Activated naive CD4-positive, alpha-beta T cell treated with anti-CD3 and anti-CD28 coated beads, Interleukin-2, amount 50 U/mL, for 72 hours (primary cell): ENCODE measurements at places on chromosomes 13 and 19. TPM values are rescaled to one million over a fixed set of nuclear protein-coding genes. Genes with fewer than 3 reads are reported as not detected.
A peak's percentile ranks its signal among the peaks of the same experiment; 100 is the strongest.

- no peak for DNase-seq
Measured at GRCh38 chr13:40982772-40983171, 36.3 kb downstream of the ELF1 start.

DNA sequence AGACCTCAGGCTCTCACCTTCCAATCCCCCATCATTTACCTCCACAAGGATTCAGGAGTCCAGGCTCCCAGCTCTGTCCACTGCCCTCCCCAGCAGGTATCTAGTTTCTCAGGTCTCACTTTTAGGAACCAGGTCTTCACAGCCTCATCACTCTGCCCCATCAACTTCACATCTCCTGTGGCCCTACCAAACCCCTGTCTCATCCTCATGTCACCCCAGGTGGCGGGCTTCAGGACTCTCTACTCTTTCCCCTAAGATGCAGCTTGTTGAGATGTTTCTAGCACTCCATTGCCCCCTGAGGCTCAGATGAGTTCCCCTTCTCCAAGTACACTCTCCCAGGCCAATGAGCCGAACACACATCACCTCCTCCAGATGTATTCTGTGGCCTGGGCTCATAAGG lies 1.5 kb downstream of the PPFIA3 start:
- no peak for DNase-seq

DNA sequence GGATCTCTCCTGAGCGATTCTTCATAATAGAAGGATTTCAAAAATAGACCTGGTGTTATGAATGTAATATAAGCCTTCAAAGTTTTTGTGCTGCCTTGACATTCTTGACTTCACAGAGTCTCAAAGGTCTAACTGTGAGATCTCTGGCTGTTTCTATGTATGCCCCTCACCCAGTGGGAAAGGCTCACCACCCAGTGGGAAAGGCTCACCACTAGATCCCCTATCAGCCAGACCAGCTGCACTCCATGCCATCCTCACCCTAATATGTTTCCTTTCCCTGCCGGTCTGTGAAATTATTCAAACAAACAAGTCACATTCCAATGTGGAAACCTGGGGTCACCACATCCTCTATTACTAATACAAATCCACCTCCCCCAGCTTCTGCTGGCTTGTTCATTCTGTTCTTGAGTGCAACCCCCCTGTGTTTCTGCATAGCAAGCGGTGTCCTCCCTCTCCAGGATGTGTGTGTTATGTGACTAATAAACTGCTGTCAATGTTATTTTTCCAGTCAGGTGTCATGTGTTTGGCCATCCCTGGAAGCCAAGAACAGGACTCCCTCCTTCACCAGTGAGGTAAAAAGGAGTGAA lies 13.8 kb upstream of the SLITRK1 start:
- DNase-seq: no peak

- DNase-seq: no peak
Measured at GRCh38 chr13:98523455-98524102, 53.3 kb downstream of the STK24 start.

Gene EDDM13
- 2.0 TPM for total RNA-seq

GRCh38 chr19:41424335-41425173 lies 2.6 kb downstream of the B3GNT8 start:
- DNase-seq: no peak

Gene LRG1
- 0.23 TPM for total RNA-seq

GRCh38 chr19:14502334-14503092 lies 6.6 kb upstream of the GIPC1 start:
- DNase-seq: no peak

DNA sequence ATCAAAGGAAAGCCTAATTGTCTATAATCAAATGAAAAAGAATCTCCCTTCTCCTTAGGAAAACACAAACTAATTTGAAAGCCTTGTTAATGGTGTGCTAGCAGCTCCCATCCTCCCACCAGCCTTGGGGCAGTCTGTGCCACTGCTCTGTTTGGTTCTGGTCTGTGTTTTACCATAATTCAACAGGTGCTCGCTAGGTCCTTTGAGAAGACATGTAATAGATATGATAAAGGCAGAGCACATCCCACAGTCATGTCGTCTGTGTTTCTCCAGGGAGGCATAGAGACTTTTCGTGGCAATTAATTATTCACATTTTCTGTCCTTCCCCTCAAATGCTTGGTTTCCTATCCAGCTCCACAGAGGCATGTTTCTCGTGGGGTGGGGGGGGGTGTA lies 23.8 kb downstream of the FAM124A start:
- DNase-seq: no peak

Gene SMIM24
- total RNA-seq: not detected

- DNase-seq: no peak
Measured at GRCh38 chr19:45234089-45234869, 10.9 kb downstream of the EXOC3L2 start.

DNA sequence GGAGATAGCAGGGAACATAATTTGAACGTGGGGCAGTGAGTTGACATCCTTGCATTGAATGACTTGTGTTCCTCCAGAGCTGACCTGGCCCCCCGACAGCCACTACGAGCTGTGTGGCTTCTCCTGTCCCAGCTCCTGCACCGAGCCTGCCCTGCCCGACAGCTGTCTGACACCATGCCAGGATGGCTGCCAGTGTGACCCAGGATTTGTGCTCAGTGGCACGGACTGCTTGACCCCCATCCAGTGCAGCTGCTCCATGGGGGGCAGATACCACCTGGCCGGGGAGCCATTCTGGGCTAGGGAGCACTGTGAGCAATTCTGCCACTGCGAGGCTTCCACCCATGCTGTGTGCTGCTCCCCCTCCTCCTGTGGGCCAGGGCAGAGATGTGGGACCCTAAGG lies 29.2 kb upstream of the FXYD3 start:
- no peak for DNase-seq

DNA sequence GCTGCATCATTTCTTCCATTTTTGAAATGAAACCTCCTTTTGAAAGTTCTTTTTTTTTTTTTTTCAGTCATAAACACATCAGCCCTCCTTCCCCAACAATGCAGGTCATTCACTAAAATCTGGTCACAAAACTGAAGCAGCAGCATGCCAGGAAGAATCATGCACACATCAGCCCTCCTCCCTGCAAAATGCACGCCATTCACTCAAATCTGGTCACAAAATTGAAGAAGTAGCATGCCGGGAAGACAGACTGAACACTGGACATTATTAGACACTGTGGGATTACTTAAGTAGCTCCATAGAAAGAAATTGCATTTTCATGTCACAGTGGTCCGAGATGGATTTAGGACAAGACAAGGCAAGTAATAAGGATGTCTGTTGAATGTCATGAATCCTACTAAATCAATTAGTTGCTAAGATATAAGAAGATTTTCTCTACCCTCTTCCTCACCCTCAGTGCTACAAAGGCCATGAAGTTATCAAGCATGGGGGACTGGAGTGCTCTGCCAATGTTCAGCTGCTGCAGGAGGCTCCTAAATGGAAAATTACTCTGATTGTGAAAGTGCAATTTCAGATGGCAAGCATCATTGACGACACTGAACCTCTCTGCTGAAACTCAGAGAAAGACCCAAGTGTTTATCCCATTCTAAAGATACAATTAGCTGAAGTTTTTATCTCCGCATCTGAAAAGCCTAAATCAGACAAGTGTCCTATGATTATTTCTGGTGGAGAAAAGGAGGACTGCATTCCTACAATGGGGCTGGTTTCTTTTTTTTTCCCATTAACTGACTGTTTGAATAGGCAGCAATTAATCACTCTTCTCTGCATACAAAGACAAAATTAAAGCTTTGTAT lies 913.2 kb downstream of the DIAPH3 start:
- no peak for DNase-seq

DNA sequence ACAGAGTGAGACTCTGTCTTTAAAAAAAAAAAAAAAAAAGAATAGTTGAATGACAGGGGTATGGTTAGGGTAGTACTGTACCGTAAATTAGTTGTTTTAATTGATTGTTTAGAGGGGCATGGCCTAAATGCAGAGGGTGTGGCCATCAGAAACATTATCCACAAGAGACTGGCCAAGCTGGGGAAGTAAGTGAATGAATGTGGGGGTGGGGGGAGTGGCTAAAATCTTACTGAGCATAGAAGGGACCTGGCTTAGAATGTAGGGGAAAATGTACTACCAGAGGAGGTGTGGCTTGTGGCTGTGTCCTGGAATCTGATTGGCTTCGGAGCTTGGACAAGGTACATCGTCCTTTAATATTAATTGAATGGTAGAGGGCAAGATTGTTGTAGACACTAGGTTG lies 3.8 kb downstream of the BCL2L12 start:
- DNase-seq: no peak

GRCh38 chr19:13099073-13099999 lies 3.3 kb downstream of the LYL1 start:
- peak; percentile 87 for DNase-seq

DNA sequence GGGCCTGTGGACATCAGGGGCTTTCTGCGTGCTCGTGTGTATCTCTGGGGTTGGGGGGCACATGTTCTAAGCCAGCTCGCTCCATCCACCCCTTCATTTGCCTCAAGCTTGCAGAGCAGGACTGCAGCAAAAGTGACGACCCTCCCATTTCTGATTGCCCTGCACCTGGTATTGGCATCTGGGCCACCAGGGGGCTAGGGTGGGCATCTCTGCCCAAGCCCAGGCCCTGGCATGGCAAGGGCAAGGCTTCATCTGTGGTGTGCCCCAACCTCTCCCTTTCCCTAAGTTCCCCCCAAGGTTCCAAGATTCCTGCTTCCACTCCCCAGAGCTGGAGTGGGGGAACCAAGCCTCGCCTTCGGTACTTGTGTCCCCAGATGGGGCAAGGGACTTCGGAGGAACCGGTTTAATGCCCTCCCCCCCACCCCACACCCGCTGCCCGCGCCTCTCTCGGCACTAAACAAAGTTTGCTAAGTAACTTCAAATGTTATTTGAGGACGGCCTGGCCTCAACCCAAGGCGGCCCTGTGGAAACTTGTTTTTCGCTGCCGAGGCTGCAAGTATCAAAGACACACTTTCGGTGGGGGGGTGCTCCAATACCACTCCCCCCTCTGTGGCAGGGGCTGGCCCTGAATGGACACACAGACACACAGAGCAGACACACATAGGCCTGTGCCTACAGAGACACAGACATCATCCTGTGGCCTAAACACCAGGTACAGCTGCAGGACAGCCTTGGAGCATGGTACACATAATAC lies 12.2 kb downstream of the NFIX start:
- no peak for DNase-seq

- no peak for DNase-seq
Measured at GRCh38 chr13:97600458-97601075, 166.6 kb downstream of the RAP2A start.

Gene ZNF296
- 2.3 TPM for total RNA-seq

- DNase-seq: no peak
Measured at GRCh38 chr19:13001502-13002165, 6.4 kb downstream of the NFIX start.

DNA sequence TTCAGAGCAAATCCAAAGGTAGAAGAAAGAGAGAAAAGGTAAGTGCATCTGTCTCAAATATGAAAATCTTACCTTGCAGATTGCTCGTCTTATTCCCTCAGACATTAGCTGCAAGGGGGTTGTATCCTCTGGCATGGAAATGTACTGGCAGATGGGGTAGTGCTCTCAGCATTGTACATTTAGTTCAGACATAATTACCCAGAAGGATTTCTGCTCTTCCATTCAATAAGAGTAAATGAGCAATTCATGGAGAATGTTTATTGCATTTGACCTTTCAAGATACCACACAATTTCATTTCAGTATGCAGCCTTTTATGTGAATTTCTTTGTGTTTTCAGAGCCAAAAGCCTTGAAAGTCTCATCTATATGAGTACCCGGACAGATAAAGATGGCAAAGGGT lies 63.8 kb downstream of the SCEL start:
- DNase-seq: no peak

GRCh38 chr13:41915081-41915480 lies 45.8 kb downstream of the VWA8 start:
- no peak for DNase-seq

- DNase-seq: no peak
Measured at GRCh38 chr13:35484384-35484783, 7.9 kb upstream of the MAB21L1 start.

DNA sequence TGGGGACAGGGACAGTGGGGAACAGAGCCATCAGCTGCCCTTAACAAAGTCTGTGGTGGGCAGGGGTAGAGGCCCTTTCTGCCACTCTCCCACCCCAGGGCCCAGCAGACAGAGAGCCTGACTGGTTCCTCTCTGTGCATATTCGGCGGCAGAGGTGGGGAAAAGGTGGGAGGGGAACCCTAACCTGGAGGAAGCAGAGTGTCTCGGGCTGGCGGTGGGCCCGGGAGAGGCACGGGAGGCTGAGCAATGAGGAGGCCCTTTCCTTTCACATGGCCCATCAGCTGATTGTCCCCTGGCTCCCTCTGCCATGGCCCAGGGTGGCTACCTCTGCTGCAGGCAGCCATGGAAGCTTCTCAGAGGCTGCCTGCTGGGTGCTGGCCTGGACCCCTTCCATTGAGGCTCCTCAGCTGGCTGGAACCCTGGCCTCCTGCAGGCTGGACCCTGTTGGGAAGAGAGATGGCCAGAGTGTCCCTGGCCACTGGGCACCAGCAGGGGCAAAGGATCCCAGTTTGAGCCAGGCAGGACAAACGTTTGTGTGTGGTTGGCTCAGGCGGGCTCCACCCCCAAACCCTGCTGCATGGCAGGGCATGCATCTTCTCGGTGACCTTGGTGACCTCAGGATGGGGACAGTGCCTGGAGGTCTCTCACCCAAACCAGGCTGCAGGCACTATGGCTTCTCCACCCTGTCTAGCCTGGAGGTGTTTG lies 202.8 kb upstream of the ZNF536 start:
- DNase-seq: no peak

- no peak for DNase-seq
Measured at GRCh38 chr19:16628984-16629691, 1.1 kb upstream of the MED26 start.

- DNase-seq: no peak
Measured at GRCh38 chr19:3970313-3970807, 539 bp downstream of the DAPK3 start.

DNA sequence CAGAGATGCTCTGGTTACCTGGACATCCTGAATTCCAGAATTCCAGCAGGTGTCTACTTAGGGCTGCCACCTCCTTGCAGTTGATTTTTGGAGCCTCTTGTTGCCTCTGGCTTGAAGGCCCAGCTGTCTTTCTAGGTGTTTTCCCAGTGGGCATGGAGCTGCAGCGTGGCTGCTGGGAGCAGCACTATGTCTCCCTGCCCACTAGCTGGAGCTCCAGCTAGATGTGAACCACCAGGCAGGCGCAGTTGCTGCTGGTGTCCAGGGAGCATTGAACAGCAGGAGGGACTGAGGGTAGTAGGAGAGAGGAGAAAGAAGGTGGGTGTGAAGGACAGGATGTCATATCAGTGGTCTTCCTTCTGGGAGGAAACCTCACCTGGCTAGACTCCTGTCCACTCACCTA lies 9.9 kb upstream of the SELENOW start:
- no peak for DNase-seq

DNA sequence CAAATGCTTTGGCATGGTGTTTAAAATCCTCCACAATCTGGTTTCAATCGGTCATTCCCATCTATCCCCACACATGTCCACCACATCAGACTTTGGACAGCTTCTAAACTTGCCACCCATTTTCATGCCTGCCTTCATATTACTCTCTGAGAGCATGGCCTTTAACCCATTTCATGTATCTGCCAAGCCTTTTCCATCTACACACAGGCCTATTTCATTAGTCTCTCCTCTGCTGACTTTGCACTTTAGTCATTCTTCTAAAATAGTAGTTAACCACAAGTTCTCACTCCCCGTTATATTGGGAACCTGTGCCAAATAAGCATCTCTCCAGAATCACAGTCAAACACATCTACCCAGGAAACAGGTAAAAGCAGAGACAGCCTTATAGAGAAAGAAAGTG lies 142.2 kb downstream of the MZT1 start:
- DNase-seq: no peak

- DNase-seq: no peak
Measured at GRCh38 chr13:24269821-24270220, 39.6 kb upstream of the C1QTNF9 start.
